ENCODE measurements at places on chromosomes 4 and X. TPM values are rescaled to one million over a fixed set of nuclear protein-coding genes. Genes with fewer than 3 reads are reported as not detected.

GLRA3 gene
- not detected for total RNA-seq

GRCh38 chr4:56958111-56958517, 19.3 kb downstream of the NOA1 start:
- no peak overlapping the region for H3K27ac ChIP-seq
- no peaks in the 10 kb centered on the region for H3K4me1 ChIP-seq
- H3K36me3 ChIP-seq = no peaks in the 10 kb centered on the region
- H3K27me3 ChIP-seq = no peaks in the 10 kb centered on the region
- H3K4me3 ChIP-seq = no peak overlapping the region
- no peak for DNase-seq

DNA sequence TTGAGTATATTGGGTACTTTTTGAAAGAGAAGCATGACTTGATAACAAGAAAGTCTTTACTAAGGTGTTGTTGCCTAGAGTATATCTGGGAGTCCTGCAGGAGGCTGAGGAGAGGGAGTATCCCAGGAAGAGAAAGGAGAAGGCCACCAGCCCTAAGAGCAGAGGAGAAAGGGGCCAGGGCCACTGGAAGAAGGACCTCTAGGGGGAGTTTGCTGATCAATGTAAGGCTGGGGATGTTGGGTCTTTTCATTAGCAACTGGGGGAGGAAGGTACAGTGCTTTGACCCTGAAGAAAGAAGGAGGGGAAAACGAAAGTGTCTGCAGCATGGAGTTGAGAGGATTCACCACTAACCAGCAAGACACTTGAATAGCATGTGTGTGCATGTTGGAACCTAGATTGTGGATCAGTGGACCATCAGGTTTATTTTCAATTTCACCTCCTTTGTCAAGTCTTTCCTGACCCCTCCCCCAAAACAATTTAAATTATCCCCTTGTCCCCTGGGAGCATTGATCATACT, 4.5 kb downstream of the SMIM9 start:
- no peaks in the 10 kb centered on the region for H3K4me1 ChIP-seq
- H3K27ac ChIP-seq = no peak overlapping the region
- no peak overlapping the region for H3K4me3 ChIP-seq
- H3K36me3 ChIP-seq = no peaks in the 10 kb centered on the region
- no peaks in the 10 kb centered on the region for H3K27me3 ChIP-seq

DNA sequence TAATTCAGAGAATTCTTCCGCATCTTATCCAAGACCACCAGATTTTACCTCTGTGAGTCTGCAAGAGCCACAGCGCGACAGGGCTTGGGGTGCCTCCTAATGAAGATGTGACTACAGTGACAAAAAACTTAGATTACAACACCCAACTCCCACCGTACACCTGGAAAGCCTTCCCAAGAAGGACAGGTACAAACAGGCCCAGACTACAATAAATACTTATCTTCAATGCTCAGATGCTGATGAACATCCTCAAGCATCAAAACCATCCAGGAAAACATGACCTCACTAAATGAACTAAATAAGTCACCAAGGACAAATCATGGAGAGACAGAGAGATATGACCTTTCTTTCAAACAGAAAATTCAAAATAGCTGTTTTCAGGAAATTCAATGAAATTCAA, 20.8 kb upstream of the ABCG2 start:
- H3K36me3 ChIP-seq = no peaks in the 10 kb centered on the region
- DNase-seq = no peak
- no peak overlapping the region for H3K4me3 ChIP-seq
- H3K27ac ChIP-seq = no peak overlapping the region
- H3K27me3 ChIP-seq = no peaks in the 10 kb centered on the region

DNA sequence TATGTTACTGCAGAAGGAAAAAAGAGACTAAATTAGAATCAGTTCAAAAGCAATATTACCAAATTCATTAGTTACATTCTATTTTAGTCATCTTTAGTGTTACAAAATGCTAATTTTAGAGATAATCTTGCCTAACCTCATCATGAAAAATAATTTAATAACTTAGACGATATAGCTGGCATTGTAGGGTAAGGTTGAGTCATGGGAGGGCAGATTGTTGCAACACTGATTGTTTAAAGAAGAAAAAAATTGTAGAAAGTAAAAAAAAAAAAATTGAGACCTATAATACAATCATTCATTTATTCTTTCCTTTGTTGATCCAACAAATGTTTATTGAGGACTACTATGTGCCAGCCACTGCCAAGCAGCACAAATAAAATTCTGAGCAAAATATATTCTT, 330.9 kb downstream of the GBA3 start:
- DNase-seq = no peak
- no peak overlapping the region for H3K27ac ChIP-seq
- no peaks in the 10 kb centered on the region for H3K36me3 ChIP-seq
- no peaks in the 10 kb centered on the region for H3K27me3 ChIP-seq

DNA sequence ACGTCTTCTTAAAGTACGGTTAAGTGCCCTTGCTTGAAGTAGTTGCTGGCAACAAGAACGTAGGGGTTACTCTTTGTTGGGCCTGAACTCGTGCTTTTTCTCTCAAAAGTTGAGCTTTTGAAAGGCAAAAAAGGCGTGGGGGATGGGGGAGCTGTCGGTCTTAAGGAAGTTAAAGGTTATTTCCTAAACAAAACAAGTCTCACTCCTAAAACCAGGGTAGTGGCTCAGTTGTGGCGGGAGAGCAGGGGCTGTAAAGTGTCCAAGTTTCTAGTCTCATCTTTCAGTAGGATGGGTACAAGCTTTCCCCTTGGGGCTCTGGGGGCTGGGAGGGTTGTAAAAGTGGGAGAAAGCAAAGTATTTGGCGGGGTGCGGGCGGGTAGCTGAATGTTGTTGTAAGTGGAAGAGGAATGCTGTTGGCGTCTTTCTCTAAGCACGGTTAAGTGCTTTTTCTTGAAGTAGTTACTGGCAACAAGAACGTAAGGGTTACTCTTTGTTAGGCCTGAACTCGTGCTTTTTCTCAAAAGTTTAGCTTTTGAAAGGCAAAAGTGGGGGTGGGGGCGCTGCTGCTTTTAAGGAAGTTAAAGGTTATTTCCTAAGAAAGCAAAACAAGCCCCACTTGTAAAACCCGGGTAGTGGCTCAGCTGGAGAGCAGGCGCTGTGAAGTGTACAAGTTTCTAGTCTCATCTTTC, 904 bp upstream of the WDR1 start:
- H3K36me3 ChIP-seq = peaks cover 27% of the 10 kb centered on the region
- H3K4me1 ChIP-seq = peaks cover 14% of the 10 kb centered on the region
- peak overlapping the region; percentile 96 for H3K27ac ChIP-seq

GRCh38 chr4:76780781-76781697, 116.9 kb downstream of the SOWAHB start:
- no peak overlapping the region for H3K4me3 ChIP-seq
- H3K4me1 ChIP-seq = peaks cover 2% of the 10 kb centered on the region
- peaks cover 9% of the 10 kb centered on the region for H3K36me3 ChIP-seq
- no peak for DNase-seq
- no peak overlapping the region for H3K27ac ChIP-seq
- H3K27me3 ChIP-seq = no peaks in the 10 kb centered on the region

CXCL1 gene
- 0.69 TPM for total RNA-seq

AMELX gene
- not detected for total RNA-seq

SSX2 gene
- not detected for total RNA-seq

Data from H1 (cell line).